ENCODE measurements at places on chromosomes 6 and 20.

GRCh38 chr20:53656293-53657202, 62.9 kb upstream of the ZNF217 start:
- no peak for DNase-seq

GRCh38 chr20:38579219-38579910, 1.6 kb upstream of the ADIG start:
- no peak for DNase-seq

GRCh38 chr6:46175446-46175845, 4.7 kb upstream of the ENPP5 start:
- DNase-seq = no peak

- DNase-seq = no peak
These were observed 46.0 kb downstream of the DLL1 start for GRCh38 chr6:170244721-170245474.
